Ecto neural progenitor cell (in vitro differentiated cells): ENCODE measurements at places on chromosomes 3 and 15.

GRCh38 chr3:115616461-115616860, 6.8 kb upstream of the GAP43 start:
- no peak for DNase-seq

- DNase-seq, result no peak
Observed at GRCh38 chr15:60000824-60001609, 3.1 kb upstream of the FOXB1 start.

DNA sequence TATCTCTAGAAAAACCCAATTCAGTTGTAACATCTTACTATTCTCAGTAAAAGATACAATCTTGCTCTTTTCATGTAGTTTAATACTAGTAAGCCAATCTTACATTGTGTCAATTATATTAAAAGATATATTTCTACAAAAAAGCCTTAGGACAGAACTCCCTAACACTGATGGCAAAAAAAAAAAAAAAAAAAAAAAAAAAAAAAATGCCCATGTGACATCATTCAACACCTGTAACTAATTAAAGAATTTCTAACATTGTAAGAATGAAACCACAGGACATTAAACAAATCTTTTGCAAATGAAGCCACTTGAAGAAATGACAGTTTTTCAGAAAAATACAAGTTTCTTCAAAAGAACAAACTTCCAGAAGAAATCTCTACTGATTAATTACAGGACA, 119.8 kb downstream of the SUCLG2 start:
- DNase-seq, result no peak

- no peak for DNase-seq
Observed at GRCh38 chr3:139236336-139236735, 107.5 kb upstream of the MRPS22 start.

DNA sequence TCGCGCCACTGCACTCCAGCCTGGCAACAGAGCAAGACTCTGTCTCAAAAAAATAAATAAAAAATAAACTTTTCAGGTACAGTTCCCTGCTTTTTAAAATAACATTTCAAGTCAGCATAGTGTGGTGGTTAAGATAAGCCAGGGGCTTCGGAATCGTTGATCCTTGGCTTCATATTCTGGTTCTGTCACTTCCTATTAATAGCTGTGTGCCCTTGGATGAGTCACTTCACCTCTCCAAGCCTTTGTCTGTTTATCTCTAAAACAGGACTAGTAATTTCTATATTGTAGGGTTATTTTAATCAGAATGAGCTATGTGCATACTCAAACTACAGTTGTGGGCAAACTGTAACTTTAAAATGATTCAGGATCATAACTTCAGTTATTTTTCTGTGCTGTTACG, 53.8 kb upstream of the SENP5 start:
- DNase-seq, result no peak

GRCh38 chr15:57015897-57016296, 97.5 kb downstream of the TCF12 start:
- no peak for DNase-seq

DNA sequence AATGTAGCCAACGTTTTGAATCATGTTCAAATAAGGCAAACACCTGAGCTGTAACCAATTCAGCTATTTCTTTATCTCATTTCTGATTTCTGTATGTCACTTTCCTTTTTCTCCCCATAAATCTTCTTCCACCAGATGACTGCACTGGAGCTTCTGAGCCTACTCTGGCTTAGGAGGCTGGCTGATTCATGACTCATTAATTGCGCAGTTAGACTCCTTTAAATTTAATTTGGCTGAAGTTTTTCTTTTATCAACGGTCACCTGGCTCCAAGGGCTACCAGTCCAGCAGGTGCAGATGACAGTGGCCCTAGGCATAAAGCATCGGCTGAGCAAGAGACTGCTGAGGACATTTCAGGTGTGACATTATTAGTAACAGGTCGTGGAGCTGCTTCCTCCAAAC, 39.6 kb upstream of the ITGA11 start:
- DNase-seq, result no peak

- no peak for DNase-seq
Observed at GRCh38 chr15:32722136-32722535, 4.3 kb downstream of the GREM1 start.

GRCh38 chr15:25670621-25671020, 192.5 kb downstream of the ATP10A start:
- no peak for DNase-seq

- DNase-seq, result no peak
Observed at GRCh38 chr3:112482675-112483074, 16.6 kb downstream of the BTLA start.

DNA sequence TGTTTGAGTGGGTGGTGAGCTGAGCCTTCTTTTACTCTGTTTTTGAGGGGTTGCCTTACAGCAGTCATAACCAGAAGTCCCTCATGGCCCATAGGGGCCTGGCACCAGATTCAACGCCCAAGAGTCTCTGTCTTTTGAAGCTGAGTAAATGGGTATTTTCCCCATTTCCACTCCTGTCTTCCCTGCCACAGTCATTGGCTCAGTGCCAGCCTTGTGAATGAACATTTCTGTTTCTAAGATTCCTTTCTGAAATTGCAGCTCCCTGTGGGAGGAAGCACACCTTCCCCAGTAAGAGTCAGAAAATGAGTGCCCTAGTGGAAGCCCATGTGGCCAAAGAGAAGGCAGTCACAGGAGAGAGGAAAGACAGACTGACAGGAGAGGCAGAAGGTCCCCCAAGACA, 43.7 kb upstream of the POLR2M start:
- no peak for DNase-seq

DNA sequence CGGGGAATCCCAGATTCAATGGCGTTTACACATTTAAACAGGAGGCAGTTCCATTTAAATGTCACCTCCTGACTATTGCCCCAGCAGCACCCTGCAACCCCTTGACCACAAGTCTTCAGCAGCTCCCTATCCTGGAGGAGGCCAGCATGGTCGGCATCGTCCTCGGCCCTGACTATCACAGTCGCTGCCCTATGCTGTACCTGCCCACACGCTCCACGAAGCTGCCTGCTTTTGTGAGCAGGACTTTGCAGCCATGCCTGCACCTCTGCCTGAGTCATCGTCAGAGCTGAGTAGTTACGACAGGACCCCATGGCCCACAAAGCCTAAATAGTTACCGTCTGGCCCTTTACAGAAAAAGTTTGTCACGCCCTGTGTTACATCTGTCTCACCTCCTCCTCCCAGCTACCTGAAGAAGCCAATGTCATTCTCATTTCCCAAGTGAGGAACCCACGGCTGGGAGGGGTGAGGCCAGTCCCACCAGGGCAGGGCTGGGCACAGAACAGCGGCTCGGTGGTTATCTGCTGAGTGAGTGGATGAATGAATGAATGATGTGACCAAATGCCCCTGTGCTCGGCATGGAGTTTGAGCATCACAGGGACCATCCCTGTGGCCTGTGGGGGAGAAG, 47.8 kb upstream of the IQSEC1 start:
- no peak for DNase-seq

DNA sequence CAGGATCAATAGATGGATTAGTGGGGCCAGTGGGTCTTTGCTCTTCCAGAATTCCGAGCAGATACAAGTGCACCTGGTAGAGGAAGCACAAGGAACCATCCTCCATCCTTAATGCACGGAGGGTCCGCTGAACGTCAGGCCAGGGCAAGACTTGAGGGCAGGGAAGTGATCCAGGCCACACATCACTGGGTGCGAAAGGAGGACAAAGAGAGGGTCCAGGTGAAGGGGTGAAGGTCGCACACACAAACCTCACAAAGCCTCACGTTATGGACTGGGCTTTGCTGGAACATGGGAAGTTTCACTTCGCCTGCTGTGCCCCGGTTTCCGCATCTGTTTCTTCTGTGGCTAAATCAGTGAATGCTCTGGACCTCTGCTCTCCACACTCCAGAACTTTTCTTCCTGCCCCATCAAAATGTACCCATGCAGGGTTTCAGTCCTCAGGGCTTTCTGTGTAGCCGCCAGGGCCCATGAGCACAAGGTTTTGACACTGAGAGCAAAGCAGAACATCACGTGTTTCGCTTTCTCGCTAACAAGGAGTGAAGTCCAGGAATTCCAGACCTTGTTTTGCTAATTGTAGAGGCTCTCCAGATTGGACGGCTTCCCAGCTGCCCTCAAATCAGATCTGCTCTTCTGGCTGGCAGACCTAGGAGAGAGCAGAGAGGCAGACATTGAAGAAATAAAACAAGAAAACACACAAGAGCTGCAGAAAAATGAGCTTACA, 56.3 kb downstream of the KLF15 start:
- DNase-seq, result no peak

- DNase-seq, result no peak
Observed at GRCh38 chr3:41417574-41417973, 218.3 kb downstream of the CTNNB1 start.

GRCh38 chr15:65835447-65835846, 33.8 kb upstream of the RAB11A start:
- no peak for DNase-seq

GRCh38 chr15:42921342-42921731, 759 bp upstream of the TTBK2 start:
- no peak for DNase-seq

DNA sequence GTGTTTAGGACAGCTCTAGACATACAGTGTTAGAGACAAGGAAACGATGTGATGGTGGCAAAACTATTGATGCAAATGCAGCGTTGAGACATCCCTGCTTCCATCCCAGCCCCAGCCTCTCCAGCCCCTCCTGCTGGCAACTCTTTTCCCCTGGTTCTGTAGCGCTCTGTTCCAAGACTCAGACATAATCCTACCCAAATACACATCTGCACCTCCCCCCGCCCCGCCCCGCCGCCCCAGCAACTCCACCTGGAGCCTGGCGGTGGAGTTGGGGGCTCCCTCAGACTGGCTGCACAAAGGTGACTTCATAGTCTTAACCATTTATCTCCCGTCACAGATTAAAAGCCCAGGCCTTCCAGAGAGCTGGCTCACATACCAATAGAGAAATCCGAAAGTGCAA, 7.2 kb upstream of the SEC22A start:
- peak; percentile 65 for DNase-seq

DNA sequence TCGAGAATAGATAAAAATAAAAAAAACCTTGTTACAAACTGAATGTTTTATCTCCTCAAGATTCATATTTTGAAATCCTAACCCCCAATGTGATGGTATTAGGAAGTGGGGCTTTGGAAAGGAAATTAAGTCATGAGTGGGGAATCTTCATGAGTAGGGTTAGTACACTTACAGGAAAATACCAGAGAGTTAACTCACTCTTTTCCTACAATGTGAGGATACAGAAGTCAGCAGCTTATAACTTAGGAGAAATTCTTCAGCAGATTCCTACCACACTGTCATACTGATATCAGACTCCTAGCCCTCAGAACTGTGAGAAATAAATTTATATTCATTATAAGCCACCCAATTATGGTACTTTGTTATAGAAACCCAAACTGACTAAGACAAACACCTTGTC, 453.1 kb downstream of the GBE1 start:
- DNase-seq, result no peak

DNA sequence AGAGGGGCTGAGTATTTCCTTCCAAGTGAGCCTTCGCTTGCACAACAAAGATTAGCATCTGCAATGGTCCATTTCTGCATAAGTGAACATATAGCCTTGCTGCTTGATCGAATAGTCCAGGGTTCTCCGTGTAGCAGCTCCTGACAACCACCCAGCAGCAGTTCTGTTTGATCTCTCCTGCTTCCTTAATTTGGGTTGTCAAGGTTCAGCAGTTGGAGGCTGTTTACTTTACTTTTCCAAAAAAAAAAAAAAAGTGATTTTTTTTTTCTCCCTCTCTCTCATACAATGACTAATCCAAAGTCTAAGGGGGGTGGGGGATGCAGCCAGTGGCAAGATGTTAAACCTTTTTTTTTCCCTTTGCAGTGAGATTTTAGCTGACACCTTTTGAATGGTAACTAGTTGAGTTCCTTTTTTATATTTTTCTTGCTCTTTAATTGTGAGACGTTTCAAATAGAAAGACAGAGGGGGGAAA, 3.6 kb downstream of the FOXP1 start:
- DNase-seq, result no peak

DNA sequence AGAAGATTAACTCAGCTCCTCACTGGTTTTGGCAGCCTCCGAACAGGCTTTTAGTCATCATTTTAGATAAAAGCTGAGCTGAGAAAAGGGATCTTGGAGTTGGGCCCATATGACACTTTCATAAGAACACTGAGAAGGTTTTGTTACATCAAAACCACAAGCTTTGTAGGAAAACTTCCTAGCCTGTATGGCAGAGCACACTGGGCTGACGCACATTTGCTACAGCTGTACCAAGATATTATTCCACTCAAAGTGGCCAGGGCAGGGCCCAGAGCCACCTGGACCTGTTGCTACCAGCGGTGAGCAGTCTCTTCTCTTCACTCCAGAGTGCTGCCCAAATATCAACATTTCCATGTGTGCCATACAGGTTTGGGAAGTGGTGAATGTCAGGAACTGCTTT, 160.5 kb upstream of the CCDC54 start:
- no peak for DNase-seq

GRCh38 chr15:90885432-90886290, 1.4 kb downstream of the FES start:
- DNase-seq, result peak; percentile 86

- DNase-seq, result no peak
Observed at GRCh38 chr3:122742234-122742633, 51.4 kb downstream of the HSPBAP1 start.

DNA sequence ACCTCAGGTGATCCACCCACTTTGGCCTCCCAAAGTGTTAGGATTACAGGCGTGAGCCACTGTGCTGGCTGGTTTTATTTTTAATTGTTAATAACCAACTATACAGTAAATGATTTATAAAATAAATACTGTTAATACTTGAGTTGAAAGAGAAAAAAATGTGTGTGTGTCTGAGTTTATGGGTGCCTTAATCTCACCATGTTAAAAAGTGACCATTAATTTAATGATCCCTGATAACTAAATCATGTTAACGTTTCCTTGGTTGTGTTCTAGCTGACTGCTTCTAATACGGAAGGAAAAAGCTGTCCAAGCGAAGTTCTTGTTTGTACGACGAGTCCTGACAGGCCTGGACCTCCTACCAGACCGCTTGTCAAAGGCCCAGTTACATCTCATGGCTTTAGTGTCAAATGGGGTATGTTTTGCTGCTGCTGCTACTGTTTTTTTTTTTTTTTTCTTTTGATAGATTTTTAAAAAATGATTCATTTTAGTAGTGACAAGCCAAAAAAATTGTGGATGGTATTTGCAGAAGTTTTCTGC, 113.5 kb downstream of the GHSR start:
- DNase-seq, result no peak

DNA sequence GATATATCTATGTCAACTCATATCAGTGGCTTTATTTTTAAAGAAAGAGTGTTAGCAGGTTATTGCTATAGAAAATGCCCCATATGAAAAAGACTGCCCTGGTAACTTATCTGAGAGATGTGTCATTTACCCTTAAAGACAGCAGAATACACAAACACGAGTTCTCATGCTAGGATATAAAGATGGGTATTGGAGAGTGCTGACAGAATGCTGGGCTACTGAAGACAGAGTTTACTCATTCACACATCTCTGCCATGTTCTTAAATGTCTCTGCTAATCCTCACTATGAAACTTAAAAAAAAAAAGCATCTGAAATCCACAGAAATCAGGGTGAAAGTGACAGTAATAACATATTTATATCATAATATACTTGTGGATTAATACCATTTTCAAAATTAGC, 126.7 kb downstream of the FOXP1 start:
- DNase-seq, result no peak

DNA sequence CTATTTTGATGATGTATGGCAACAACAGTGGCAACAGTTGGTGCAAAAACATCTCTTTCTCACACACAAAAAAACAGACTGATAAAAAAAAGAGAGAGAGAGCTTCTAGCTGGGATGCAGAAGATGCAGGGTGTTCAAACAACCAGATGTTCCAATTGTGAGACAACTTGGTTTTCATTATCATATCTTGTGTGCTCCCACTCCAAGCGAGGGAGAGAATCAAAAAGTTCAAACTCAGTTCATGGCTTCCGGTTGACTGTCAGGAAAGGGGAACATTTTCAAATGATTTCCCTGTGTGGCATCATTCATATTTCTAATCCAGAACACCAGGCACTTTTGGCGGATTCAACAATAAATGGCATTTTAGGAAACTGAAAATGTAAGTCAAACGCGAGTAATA, 72.1 kb downstream of the RSL24D1 start:
- no peak for DNase-seq
